ENCODE measurements at places on chromosomes 3 and 15.

GRCh38 chr3:1326546-1326945 is 233.7 kb downstream of the CNTN6 start:
- DNase-seq: no peak

DNA sequence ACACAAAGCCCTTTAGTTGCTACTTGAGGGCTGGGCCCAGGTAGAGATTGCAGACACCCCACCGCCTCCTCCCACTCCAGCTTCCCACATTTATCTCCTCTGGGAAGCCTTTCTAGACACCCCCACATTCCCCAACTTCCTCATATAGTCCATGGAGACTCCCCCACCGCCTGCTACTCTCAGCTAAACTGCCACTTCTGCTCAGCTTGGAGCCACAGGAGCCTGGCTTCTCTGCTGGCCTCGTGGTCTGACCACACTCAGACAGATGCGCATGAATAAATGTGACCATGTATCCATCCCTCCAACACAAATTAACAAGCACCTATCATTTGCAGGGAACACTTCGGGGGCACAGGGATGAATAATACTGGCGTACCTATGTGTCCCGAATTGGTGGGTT is 10.5 kb upstream of the ACSBG1 start:
- DNase-seq: no peak

- DNase-seq: no peak
These were observed 57.9 kb downstream of the CMSS1 start for GRCh38 chr3:99875581-99875928.

DNA sequence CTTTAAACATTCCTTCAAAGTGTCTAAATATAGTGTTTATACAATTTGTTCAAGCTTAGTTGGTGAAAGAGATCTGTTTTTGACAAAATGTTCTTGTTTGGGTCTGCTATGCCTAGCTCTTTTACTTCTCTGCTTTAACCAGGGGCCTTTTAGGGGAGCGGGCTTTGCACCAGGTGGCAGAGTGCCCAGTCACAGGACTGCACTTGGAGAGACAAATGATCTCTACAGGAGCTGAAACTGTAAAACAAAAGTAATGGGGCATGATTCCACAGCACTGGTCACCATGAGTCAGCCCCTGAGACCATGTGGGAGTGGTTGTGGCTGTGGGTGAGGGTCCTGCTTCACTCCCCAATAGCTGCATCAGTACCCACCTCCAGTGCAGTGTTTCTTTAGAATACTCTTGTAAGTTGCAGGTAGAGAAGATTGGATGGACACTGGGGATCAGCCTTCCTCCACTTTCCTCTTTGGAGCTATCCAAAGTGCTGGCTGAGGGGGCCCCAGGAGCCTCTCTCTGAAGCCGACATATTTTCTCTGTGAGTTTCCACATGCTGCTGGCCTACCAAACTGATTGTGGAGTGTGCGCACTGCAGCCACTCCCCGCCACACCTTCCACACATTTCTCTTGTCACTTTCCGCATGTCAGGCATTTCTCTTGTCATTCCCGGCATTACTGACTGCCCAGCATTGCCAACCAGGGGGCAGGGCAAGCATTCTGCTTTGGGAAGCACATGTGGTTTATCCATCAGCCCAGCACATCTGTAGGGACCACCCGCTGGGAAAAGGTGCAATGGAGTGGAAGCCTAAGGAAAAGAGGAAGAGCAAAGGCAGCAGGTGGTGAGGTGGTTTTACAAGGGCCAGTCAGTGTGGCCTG is 110.0 kb downstream of the EPHB1 start:
- DNase-seq: no peak

- DNase-seq: no peak
These were observed 296.1 kb downstream of the LRTM1 start for GRCh38 chr3:54631516-54632325.

GRCh38 chr3:161941891-161942290 is 445.3 kb downstream of the OTOL1 start:
- no peak for DNase-seq
